ENCODE measurements at places on chromosomes 3 and 15. TPM values are rescaled to one million over a fixed set of nuclear protein-coding genes. Genes with fewer than 3 reads are reported as not detected.

The NDUFB5 gene
- total RNA-seq, result 90.8 TPM

GRCh38 chr3:179020112-179020511, 51.5 kb downstream of the ZMAT3 start:
- peak; percentile 64 for DNase-seq

DNA sequence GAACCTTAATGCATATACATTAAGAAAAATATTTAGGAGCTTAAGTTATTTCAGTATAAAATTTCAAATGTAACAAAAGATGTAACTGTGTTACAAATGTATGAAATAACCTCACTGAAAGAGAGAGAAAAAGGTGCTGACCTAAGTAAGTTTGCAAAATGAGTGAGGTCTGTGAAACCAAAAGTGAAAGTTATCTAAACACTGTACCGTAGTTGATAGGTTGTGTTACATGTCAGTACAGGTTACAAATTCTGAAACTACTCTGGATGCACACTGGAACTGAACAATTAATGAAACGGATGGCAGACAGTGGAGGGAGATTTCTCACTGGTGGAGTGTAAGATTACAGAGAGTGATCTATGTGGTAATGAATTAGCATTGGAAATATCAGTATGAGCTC, 420.7 kb downstream of the ZNF385D start:
- DNase-seq, result no peak

- DNase-seq, result peak; percentile 45
These were observed 1.1 kb downstream of the PIAS1 start for GRCh38 chr15:68055224-68055705.

DNA sequence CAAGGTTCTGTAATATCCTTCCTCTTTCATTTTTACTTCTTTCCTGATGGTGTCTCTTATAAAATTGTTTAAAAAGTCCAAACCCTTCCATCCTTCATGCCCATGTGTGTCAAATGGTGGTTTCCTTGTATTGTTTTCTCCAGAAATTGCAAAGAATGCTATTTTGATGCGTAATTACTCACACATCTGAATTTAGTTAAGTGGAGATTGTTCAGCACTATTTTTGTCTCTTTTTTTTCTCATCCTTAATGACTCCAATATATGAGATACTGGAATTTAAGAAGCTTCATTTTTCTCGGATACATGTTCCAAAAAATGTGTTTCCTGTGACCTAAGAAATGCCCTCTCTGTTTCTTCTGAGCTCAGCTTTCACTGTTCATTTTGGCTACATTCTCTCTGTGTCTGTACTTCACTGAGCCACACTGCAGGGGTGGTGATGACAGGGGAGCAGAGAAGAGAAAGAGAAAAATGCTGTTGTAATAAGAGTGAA, 799.8 kb downstream of the DIPK2A start:
- no peak for DNase-seq

All from fibroblast of villous mesenchyme (primary cell).